ENCODE measurements at places on chromosomes 11 and 22.

DNA sequence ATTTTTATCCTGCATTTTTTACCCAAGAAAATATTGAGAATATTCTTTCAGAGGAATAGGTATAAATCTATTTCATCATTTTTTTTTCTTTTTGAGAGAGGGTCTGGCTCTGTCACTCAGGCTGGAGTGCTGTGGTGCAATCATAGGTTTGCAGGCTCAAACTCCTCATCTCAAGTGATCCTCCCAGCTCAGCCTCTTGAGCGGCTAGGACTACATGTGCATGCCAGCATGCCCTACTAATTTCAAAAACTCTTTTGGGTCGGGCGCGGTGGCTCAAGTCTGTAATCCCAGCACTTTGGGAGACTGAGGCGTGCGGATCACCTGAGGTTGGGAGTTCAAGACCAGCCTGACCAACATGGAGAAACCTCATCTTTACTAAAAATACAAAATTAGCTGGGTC is 20.3 kb upstream of the PTPRJ start:
- no peak for DNase-seq

GRCh38 chr11:19519912-19520641 is 192.6 kb upstream of the NAV2 start:
- peak; percentile 40 for DNase-seq

- no peak for DNase-seq
These were observed 955.6 kb downstream of the OPCML start for GRCh38 chr11:132576706-132577105.

DNA sequence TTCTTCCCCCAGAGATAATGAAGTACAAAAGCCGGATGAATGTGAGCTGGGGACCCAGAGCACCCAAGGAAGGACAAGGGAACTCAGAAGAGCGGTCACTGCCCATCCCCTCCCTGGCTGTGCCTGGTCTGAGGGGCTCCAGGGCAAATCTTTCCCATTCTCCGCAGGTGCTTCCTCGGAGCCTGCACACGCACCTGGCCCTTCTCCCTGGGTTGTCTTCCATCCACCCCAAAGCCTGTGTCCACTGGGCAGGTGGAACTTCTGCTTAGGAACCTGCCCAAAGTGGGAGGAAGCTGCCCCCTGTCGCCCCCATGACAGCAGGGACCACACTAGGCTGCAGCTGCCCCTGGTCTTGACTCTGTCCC is 121.0 kb upstream of the FGF3 start:
- no peak for DNase-seq

- no peak for DNase-seq
These were observed 90.4 kb downstream of the ARHGAP20 start for GRCh38 chr11:110621826-110622225.

- peak; percentile 73 for DNase-seq
These were observed 5.3 kb downstream of the SLC7A4 start for GRCh38 chr22:21026783-21027692.

GRCh38 chr11:2460540-2461252 is 15.9 kb downstream of the KCNQ1 start:
- DNase-seq: no peak

DNA sequence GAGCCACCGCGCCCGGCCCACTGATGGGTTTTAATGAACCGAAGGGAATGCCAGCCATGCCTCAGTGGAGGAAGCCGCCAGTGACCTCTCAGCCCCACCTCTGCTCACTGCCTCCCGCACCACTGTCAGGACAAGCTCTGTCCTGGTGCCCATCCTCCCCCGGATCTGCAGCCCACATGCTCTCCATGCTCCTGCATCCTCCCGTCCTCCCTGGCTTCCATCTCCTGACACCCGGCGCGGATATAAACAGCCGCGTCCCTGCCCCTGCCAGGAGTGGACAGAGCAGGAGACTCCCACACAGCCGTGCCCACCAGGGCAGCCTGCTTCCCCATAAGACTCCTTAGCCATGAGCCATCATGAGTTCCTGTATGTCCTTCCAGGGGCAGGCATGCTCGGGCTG is 26.9 kb downstream of the MACROD1 start:
- DNase-seq: no peak

DNA sequence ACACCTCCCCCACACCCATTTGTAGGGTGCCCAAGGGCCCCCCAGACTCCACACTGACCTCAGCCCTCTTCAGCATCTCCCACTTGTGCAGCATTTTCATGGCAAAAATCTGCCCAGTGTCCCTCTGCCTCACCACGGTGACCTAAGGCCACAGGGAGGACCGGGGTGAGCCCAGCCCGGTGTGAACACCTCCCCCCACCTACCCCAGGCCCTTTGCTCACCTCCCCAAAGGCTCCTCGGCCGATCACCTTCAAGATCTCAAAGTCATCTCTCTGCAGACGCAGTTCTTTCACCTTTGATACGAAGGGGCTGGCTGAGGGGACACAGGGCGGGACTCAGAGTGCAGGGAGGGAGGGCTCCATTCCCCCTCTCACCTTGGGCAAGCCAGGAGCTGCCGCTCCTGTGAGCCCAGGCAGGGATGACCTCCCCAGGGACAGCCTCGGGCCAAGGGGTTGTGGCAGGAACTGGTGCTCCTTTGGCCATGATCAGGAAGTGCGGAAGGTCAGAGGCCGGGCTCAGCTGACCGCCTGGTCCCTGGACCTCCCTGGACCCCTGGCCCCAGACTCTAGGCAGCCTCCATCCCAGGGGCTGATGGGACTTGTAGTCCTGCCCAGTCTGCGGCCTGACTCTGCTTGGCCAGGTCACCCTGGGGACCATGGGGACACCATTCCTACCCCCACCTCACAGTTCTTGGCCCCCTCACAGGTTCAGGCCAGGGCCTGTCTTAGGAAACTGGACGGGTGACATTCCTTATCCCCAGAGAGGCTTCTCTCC is 2.7 kb downstream of the CDC42BPG start:
- no peak for DNase-seq

DNA sequence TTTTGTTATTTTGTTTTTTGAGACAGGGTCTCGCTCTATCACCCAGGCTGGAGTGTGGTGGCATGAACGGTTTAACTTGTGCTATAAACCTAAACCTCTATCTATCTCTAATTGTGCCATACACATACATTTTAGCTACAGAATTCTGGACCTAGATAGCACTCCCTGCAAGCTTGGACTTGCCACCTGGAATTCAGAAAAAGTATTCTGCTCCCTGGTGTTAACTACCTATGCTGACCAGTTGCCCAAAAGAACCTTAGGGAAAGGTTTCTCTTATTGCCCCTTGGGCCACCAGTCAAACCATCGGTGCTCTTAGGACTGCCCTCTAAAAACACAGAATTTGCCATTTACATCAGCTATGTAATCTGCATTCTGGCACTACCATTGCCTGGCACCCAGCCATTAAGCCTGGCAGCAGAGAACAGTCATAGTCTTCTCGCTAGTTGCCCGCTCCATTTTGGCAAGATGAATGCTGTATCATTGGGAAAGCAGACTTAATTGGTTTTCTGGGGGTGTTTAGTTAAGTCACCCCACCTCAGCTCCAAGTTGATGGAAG is 55.3 kb downstream of the ETS1 start:
- DNase-seq: peak; percentile 66

DNA sequence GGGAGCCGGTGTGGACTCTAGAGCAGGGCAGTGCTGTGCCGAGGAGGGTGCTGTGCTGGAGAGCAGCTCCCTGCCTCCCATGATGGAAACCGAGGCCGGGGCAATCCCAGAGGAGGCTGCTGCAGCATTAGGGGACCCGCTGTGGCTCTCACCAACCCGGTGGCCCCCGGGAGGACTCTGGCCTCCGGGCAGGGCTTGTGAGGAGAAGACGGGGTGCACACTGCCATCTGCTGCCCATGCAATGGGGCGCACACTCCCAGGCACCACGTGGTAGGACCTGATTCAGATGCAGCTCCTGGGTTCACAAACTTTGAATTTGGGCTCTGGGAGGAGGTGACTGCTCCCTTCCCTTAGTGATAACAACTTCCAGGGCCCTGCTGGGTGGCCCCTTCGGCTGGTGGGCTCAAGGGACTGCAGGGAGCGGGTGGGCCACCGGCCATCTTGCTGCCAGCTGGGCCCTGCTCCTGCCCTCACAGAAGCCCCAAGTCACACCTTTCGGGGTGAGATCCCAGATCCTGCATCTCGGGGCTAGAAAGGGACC is 93.8 kb upstream of the FGF3 start:
- no peak for DNase-seq

DNA sequence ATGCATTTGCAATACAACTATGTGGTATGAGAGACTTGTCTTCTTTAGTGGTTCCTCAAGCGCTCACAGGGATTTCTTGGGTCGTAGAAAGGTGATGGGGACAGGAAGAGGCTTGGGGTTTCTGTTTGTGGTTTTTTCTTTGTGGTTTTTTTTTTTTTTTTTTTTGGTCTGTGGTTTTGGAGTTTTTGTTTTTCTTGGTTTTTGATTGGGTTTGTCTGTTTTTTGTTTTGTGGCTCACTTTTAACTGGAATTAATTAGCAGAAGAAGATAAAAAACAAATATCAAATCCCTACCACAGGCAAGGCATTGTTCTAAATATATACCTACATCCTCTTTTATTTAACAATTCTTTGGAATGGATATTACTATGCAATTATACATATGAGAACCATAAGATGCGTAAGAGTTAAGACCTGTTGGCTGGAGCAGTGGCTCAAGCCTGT is 5.5 kb downstream of the TTC28 start:
- DNase-seq: no peak

DNA sequence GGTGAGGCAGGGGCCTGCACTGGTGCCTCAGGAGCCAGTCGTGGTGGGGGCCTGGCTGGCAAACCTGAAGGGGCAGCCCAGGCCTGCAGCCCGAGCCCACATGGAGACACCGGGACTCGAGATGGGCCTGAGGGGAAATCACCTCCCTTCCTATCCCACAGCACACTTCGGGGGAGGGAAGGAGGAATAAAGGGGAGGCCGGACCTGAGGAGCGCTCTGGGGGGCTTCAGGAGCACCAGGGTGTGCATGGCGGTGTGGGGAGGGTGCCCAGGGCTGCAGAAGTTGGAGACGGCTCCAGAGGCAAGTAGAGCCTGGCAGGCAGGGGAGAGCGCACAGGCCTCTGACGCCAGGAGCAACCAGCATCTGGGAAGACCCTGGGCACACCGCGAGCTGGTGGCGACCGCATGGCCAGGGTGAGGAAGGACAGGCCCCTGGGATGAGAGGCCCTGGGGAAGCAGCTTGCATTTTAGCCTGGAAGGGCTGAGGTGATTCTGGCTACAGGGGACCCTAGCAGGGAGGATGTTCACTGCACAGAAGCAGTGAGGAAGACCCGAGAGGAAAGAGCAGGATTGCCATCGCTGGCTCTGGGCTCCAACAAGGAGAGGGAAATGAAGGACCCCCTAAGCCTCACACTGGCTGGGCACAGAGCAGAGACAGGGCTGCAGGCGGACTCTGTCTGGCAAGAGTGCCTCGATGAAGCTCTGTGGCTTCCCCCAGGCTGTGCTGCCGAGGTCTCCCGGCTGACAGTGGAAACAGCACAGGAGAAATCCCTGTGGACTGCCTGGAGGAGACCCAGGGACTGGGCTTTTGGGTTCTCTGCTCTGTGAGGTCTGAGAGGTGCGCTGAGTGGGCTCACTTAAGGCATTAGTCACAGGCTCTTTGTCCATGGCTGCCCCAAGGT is 457.7 kb downstream of the BRD1 start:
- no peak for DNase-seq

DNA sequence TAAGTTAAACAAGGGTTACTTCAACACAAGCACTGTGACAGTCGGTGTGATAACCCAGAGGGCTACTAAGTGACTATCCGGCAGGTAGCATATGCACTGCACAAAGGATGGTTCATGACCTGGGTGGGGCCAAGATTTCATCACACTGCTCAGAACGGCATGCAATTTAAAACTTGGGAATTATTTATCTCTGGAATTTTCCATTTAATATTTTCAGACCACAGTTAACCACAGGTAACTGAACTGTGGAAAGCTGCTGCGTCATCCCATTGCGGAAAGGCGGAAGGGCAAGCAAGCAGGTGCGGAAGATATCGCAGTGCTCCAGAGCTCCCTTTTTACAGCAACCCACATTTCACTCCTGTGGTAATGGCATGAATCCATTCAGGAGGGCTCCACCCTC is 540.8 kb downstream of the INSC start:
- DNase-seq: no peak

- no peak for DNase-seq
These were observed 24.8 kb downstream of the GAB2 start for GRCh38 chr11:78392854-78393253.

DNA sequence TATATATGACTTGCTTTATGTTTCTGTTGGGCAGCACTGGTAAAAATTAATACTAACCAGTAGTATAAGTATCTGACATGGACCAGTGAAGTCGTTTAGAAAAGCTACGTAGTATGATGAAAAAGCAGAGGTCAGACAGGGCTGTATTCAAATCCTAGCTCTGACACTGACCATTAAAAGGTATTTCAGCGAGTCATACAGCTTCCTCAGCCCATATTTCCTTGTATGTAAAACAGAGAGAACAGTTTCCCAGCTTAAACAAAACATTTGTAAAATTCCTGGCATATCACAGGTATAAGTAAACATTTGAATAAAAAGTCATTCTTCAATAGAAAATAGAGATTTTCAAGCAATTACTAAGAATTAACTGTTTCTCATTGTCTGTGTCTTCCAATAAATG is 4.2 kb downstream of the NOX4 start:
- DNase-seq: no peak

- DNase-seq: peak; percentile 21
These were observed 45.7 kb upstream of the TUB start for GRCh38 chr11:8035200-8035855.

GRCh38 chr11:20032577-20033260 is 127.6 kb downstream of the DBX1 start:
- DNase-seq: no peak
